ENCODE measurements at places on chromosomes 4 and X. TPM values are rescaled to one million over a fixed set of nuclear protein-coding genes. Genes with fewer than 3 reads are reported as not detected.

- H3K36me3 ChIP-seq, result no peaks in the 10 kb centered on the region
- H3K27ac ChIP-seq, result no peak overlapping the region
- H3K4me1 ChIP-seq, result no peaks in the 10 kb centered on the region
- DNase-seq, result no peak
- H3K27me3 ChIP-seq, result no peaks in the 10 kb centered on the region
- no peak overlapping the region for H3K4me3 ChIP-seq
These were observed 101.6 kb upstream of the PPARGC1A start for GRCh38 chr4:23991444-23991843.

- no peak overlapping the region for H3K27ac ChIP-seq
- peak; percentile 31 for DNase-seq
- no peaks in the 10 kb centered on the region for H3K36me3 ChIP-seq
- H3K4me1 ChIP-seq, result no peaks in the 10 kb centered on the region
- H3K4me3 ChIP-seq, result no peak overlapping the region
These were observed 133.6 kb upstream of the GIMD1 start for GRCh38 chr4:106502106-106502699.

- no peak overlapping the region for H3K4me3 ChIP-seq
- H3K36me3 ChIP-seq, result peaks cover 64% of the 10 kb centered on the region
- H3K27me3 ChIP-seq, result no peaks in the 10 kb centered on the region
These were observed 5.4 kb downstream of the DAPP1 start for GRCh38 chr4:99821918-99822503.

- DNase-seq, result no peak
- peaks cover 4% of the 10 kb centered on the region for H3K4me1 ChIP-seq
- no peak overlapping the region for H3K27ac ChIP-seq
- H3K4me3 ChIP-seq, result no peak overlapping the region
- H3K36me3 ChIP-seq, result no peaks in the 10 kb centered on the region
These were observed 131.5 kb downstream of the AASDH start for GRCh38 chr4:56255820-56256219.

GRCh38 chr4:169064296-169064695 lies 54.2 kb upstream of the CBR4 start:
- no peak overlapping the region for H3K27ac ChIP-seq
- no peak for DNase-seq
- no peaks in the 10 kb centered on the region for H3K36me3 ChIP-seq
- no peaks in the 10 kb centered on the region for H3K27me3 ChIP-seq
- H3K4me1 ChIP-seq, result peaks cover 6% of the 10 kb centered on the region

DNA sequence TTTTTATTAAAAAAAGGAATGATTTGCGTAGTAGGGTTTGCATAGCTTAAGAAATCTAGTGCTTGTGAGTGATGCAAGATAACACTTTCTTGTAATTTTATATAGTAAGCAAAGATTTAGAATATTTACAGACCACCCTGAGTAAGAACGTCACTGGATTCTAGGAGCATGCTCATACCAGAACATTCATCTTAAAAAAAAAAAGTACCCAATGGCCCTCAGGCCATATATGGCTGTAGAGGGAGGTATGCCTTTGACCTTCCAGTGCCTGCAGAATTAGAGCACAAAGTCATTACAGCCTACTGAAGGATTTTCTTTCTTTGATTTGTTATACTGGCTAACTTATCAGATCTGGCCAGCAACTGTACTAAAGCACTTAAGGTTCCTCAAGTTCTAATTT lies 236.3 kb upstream of the GYPA start:
- no peak overlapping the region for H3K4me3 ChIP-seq
- no peak for DNase-seq
- H3K27ac ChIP-seq, result no peak overlapping the region
- no peaks in the 10 kb centered on the region for H3K36me3 ChIP-seq

GRCh38 chrX:73963682-73964081 lies 340.3 kb upstream of the ZCCHC13 start:
- H3K27me3 ChIP-seq, result no peaks in the 10 kb centered on the region
- H3K4me3 ChIP-seq, result no peak overlapping the region
- no peak for DNase-seq
- peaks cover 13% of the 10 kb centered on the region for H3K36me3 ChIP-seq
- peaks cover 10% of the 10 kb centered on the region for H3K4me1 ChIP-seq
- H3K27ac ChIP-seq, result no peak overlapping the region

DNA sequence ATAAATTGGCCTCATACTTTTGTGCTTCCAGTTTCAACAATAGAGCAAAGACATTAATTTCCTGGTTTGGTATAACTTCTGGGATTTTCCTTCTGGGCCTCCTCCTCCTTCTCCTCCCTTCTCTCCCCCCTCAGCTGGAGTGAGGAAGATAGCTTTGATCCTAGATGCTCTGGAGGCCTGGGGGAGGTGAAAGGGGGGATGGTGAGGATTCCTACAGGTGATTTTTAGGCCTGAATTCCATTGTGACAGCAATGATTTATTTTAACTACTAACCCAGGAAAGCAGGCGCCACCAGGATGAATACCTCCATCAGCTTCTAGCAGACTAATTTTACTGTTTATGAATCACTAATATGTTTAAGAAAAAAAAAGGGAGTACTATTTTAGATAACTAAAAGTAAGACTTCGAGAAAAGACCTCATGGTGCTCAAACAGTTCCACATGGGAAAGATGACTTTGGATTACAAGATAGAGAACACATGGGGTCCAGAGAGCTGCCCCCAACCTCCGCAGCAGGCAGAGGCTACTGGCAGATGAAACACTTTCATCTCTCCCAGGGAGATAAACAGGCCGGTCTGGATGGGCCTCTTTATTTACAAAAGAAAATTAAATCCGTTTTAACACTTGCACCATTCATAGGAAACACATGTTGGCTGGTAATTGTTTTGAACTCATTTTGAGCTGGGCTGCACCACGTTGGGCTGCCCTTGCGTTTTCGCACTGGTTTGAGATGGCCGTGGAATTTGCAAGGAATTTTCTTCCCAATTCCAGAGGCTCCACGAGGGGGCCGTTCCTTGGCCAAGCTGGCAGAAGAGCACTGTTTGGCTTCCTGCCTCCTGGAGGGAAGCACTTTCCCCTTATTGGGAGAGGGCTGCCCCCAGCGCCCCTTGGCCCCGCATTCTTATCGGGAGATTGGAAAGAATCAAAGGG lies 125.1 kb upstream of the STX18 start:
- no peak overlapping the region for H3K4me3 ChIP-seq
- peaks cover 4% of the 10 kb centered on the region for H3K4me1 ChIP-seq
- no peaks in the 10 kb centered on the region for H3K36me3 ChIP-seq
- H3K27ac ChIP-seq, result no peak overlapping the region
- DNase-seq, result no peak

DNA sequence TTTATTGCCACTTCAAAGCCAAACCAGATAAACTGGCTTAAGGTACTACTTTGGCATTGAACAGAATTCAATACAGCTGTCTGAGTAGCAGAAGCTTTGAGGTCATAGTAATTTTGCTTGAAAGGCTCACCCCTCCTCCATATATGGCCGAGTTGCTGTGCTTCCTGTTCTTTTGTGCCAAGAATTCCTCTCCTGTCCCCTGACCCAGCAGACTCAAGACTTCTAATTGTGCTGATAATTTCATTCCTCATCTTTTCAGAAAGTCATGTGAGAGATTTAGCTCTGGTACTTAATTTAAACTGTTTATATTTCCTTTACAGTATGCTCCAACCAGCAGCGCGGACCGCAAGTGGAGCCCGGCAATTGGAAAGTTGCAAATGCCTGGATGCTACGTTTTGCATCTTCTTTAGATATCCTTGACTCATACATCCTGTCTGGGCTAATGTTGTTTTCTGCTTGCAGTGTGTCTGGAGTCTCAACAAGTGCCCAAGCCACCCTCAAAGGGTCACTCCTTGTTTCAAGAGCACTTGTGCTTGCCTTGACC lies 373.4 kb downstream of the PDGFC start:
- H3K4me1 ChIP-seq, result no peaks in the 10 kb centered on the region
- H3K4me3 ChIP-seq, result no peak overlapping the region
- H3K36me3 ChIP-seq, result no peaks in the 10 kb centered on the region
- no peaks in the 10 kb centered on the region for H3K27me3 ChIP-seq

DNA sequence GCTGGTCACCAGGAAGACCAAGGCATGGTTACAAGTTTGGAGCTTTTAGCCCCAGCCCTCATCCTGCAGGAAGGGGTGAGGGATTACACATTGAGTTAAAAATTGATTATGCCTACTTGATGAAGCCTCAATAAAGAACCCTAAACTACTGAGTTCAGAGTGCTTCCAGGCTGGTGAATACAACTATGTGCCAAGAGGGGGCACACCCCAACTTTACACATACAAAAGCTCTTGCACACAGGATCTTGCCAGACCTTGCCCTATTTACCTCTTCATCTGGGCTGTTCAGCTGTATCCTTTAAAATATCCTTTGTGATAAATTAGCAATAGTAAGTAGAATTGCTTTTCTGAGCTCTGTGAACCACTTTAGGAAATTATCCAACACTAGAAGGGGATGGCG lies 489.3 kb downstream of the INPP4B start:
- no peaks in the 10 kb centered on the region for H3K27me3 ChIP-seq
- no peak overlapping the region for H3K4me3 ChIP-seq
- DNase-seq, result no peak
- peaks cover 82% of the 10 kb centered on the region for H3K4me1 ChIP-seq
- H3K27ac ChIP-seq, result peak overlapping the region; percentile 82

GRCh38 chrX:14864631-14865030 lies 8.2 kb downstream of the FANCB start:
- peaks cover 29% of the 10 kb centered on the region for H3K36me3 ChIP-seq
- no peak overlapping the region for H3K27ac ChIP-seq
- no peak overlapping the region for H3K4me3 ChIP-seq
- H3K4me1 ChIP-seq, result peaks cover 3% of the 10 kb centered on the region

DNA sequence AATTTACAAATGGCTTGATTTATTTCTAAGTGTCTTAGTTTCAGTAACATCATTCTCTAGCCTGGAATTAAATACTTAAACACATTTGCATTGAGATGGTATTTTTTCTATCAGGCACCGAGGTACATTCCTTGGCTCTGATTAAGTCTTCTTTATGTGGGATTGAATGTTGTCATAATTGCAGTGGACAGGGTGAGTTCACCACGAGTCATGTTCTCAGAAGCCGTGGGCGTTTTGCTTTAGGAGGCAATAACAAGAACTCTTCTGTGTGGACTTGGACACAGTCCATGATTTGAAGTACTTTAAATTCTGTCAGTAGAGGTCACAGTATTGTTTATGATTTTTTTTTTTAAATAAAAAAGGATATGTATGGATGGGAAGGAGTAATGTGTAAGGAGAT lies 57.1 kb upstream of the EFHC2 start:
- no peak overlapping the region for H3K27ac ChIP-seq
- no peaks in the 10 kb centered on the region for H3K27me3 ChIP-seq
- no peaks in the 10 kb centered on the region for H3K4me1 ChIP-seq
- no peak overlapping the region for H3K4me3 ChIP-seq
- no peaks in the 10 kb centered on the region for H3K36me3 ChIP-seq
- no peak for DNase-seq

DNA sequence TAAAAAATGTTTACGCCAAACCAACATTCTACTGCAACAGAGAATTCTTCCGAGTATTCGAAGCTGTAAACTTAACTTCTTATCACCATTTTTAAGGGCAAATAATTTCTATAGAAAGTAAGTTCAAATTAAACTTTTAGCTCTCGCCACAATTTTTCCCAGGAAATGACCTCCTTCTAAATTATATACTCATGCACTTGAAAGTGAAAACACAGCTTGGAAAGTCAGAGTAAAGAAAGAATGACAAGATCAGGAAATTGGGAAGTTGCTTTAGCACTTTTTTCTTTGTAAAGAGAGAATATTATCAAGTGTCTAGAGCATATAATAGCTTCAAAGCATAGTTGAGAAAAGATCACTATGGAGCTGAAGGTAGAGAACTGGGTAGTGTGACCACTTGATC lies 1.2 kb downstream of the CYBB start:
- H3K27me3 ChIP-seq, result no peaks in the 10 kb centered on the region
- H3K36me3 ChIP-seq, result no peaks in the 10 kb centered on the region
- H3K4me3 ChIP-seq, result no peak overlapping the region
- H3K4me1 ChIP-seq, result peaks cover 16% of the 10 kb centered on the region
- no peak overlapping the region for H3K27ac ChIP-seq

DNA sequence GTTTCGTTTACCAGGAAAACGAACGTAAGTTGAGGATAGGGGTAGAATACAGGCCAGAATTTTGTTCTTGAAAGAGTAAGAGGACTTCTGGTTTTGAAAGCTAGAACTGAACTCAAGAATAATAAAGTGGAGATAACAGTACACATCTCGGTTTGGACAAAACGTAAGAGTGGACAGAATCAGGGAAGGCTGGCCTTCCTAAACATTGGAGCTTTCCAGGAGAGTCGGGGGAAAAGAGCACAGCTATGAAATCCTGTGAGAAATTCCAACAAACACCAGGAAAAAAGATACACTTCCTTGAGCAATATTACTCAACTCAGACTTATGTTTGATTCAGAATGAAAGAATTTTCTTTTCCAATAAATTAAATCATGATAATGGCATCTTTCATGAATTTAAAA lies 1.2 kb downstream of the CTSO start:
- H3K36me3 ChIP-seq, result no peaks in the 10 kb centered on the region
- peaks cover 6% of the 10 kb centered on the region for H3K27me3 ChIP-seq
- H3K27ac ChIP-seq, result no peak overlapping the region
- H3K4me3 ChIP-seq, result peak overlapping the region; percentile 56

- H3K27me3 ChIP-seq, result peaks cover 5% of the 10 kb centered on the region
- no peak overlapping the region for H3K4me3 ChIP-seq
- DNase-seq, result no peak
- H3K4me1 ChIP-seq, result no peaks in the 10 kb centered on the region
- H3K27ac ChIP-seq, result no peak overlapping the region
- H3K36me3 ChIP-seq, result no peaks in the 10 kb centered on the region
These were observed 28.9 kb downstream of the TMPRSS11E start for GRCh38 chr4:68476191-68476590.

DNA sequence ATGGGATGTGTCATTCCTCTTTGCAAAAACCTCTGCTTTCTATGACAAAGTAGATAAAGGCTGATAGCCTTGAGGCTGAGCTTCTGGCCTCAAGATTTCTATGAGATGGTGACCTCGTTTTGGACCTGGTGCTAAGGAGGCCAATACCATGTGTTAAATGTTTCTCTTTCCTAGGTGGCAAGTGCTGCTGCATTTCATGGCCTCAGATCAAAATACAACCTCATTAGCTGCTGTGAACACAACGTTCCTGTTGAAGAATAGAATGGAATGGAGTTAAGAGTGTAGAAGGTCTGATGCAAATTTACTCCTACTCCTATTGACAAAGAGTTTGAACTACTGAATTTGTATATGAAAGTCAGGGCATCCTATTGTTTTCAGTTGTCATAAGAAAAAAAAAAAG lies 112.0 kb downstream of the C4orf51 start:
- no peaks in the 10 kb centered on the region for H3K27me3 ChIP-seq
- no peak overlapping the region for H3K4me3 ChIP-seq
- H3K36me3 ChIP-seq, result peaks cover 7% of the 10 kb centered on the region
- no peaks in the 10 kb centered on the region for H3K4me1 ChIP-seq
- no peak for DNase-seq

- no peak overlapping the region for H3K4me3 ChIP-seq
- no peak for DNase-seq
- H3K27me3 ChIP-seq, result no peaks in the 10 kb centered on the region
These were observed 22.8 kb downstream of the ELOVL6 start for GRCh38 chr4:110175634-110176033.

Gene STATH
- total RNA-seq, result not detected

Gene GLRB
- total RNA-seq, result not detected

Gene TCEAL5
- not detected for total RNA-seq

Gene SPCS3
- 154 TPM for total RNA-seq

Gene RAB33A
- 20.8 TPM for total RNA-seq

Gene ZCCHC18
- total RNA-seq, result 0.64 TPM

Gene NELFA
- total RNA-seq, result 36.2 TPM

Measured in activated CD4-positive, alpha-beta T cell treated with anti-CD3 and anti-CD28 coated beads, Interleukin-2, amount 10 ng/mL, durations not matched to agents 7 days and 5 days (primary cell).